Spinal cord (tissue), 10 donors: ENCODE measurements at places on chromosomes 13 and 19. TPM values are rescaled to one million over a fixed set of nuclear protein-coding genes. Genes with fewer than 3 reads are reported as not detected.

- no peak for DNase-seq
Measured at GRCh38 chr13:34025746-34026145, 207.8 kb downstream of the RFC3 start.

GRCh38 chr13:30105381-30105780 is 202.0 kb downstream of the KATNAL1 start:
- DNase-seq: no peak

GRCh38 chr13:95570016-95570415 is 17.5 kb downstream of the CLDN10 start:
- no peak for DNase-seq

The CRX gene
- total RNA-seq: not detected

DNA sequence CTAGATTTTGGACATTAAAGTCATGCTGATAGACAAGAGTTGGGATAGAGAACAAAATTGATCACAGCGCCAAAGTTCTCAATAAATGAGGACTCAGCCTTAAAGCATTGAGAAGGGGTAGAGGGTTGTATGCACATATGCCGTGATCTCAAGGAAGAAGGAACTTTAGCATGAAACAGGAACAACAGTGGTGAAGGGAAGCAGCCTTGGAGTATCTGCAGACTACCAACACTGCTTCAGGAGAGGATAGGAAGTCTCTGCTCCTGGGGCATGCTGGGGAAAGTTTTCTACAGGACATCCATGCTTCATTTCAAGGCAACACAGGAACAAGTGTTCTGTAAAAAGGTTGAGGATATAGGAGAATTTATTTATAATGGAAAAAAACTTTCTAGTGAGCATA is 111.9 kb upstream of the MLNR start:
- no peak for DNase-seq

GRCh38 chr13:42525035-42525504 is 48.9 kb upstream of the TNFSF11 start:
- no peak for DNase-seq

The SLC25A41 gene
- total RNA-seq: 0.83 TPM

DNA sequence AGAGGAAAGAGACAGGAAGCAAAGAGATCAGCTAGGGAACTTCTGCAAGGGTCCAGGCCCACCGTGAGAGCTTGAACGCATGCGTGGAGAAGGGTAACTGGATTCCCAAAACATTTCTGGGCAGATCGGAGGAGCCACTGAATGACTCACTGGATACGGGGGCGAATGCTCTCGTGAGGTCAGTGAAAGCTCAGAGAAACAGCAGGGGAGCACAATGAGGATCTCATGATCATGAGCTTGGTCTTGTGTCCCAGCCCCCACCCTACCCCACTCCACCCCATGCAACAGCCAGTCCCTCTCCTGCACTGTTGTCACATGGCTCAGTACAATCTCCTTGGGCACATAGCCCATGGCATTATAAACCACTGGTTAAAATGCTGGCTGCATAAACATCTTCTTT is 40.6 kb downstream of the DCLK1 start:
- DNase-seq: no peak

GRCh38 chr19:906480-906879 is 6.5 kb downstream of the R3HDM4 start:
- no peak for DNase-seq

DNA sequence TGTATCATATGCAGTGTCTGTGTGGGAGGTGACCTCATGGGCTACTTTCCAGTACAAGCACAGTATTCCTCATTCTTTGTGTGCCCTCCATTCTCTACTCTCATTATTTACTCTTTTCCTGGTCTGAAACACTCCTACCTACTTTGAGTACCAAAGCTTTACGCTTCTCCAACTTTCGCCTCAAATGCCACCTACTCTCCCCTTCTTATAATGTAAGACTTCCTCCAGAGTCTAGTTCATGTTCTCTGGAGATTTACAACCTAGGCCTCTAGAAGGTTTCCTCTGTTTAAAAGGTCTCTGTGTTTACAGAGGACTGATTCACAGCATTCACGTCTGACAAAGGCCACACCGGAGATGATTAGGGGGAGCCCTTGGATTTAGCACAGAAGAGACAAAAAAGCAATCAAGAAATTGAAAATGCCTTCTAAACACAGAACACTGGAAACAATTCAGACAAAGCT is 302.0 kb downstream of the KLF12 start:
- no peak for DNase-seq

DNA sequence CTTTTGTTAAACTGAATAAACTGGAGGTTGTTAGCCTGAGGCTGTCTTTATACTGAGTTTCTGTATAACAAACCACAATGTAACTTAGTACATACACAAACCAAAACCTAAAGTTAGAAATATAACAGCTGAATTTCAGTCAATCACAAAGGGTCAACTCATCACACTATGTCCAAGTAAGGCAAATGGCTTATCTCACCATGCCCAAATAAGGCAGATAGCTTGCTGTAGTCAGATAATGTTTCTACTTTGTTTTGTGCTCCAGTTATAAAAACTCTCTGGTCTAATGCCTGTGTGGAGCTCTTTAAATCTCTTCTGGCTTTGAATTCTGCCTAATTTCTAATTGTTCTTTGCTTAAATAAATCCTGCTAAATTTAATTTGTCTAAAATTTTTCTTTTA is 1323.4 kb upstream of the ATXN8OS start:
- DNase-seq: no peak

DNA sequence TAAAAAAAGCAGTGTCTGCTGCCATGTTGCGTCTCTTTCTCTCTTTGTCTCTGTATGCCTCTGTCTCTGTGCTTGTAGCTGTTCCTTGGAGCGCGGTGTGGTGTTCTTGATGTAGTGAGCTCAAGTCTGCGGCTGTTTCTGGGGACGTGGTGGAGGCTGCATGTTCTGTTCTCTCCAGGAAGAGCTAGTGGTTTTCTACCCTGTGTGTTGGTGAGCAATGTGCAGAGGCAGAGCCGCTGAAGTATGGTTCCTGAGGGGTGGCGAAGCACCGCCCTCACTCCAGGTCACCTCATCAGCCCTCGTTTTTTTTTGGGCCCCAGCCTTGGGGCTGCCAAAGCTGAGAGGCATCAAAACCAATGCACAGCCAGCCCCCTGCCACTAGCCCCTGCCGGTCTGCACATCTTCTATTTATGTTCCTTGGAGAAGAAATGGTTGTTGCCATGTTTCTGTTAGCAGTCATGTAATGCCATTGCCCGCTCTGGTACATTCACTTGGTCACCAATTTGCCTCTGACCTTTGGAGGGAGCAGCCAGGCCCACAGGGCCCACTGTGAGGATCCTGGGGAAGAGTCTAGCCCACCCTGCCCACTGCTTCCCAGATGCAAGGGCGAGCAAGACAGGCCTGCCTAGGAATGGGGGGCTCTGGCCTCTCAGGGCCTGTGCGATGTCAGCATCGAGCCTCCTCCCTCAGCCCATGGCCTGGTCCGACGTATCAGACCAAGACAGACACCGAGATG is 7.2 kb downstream of the HNRNPL start:
- no peak for DNase-seq

DNA sequence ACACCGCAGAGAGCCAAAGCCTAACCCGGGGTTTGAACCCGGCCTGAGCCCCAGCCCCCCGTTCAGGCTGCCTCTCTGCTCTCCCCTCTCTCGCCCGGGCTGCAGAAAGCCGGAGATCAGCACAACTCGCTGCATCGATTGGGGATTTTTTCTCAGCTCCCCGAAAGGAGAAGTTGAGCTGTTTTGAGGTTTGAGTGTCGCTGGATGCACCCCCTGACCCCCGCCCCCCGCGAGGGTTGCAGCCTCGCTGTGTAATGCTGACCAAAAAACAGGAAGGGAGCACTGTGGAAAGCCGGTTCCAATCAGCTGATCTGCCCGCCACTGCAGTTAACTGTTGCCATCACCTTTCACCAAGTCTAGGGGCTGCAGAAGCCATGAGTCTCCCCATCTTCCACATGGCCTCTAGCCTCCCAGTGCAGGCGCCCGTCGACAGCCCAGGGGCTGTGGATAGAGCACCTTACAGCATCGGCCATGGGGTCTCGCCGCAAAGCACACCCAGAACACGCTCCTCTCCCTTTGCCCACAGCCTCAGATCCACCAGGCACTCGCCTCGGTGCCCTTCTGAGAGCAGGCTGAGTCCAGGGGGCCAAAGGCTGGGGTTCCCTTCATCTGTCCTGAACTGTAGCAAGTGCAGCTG is 34.5 kb downstream of the MYO9B start:
- DNase-seq: no peak

The APC2 gene
- total RNA-seq: 46.3 TPM

GRCh38 chr13:51764184-51765141 is 39.5 kb downstream of the DHRS12 start:
- DNase-seq: no peak

The PSG1 gene
- total RNA-seq: not detected

The KLK7 gene
- 0.50 TPM for total RNA-seq

The ZNF649 gene
- 32.9 TPM for total RNA-seq

DNA sequence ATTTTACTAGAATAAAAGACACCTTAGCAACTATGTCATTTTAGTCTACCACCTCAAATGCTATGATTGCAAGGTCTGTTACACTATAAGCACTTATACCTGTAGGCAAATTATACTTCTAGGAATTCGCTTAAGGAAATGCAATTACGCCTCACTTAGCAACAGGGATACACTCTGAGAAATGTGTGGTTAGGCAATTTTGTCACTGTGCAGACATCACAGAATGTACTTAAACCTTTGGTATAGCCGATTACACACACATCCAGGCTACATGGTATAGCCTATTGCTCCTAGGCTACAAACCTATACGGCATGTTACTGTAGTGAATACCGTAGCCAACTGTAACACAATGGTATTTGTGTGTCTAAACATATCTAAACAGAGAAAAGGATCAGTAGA is 30.0 kb upstream of the ZNF573 start:
- no peak for DNase-seq

GRCh38 chr19:46648060-46648960 is 12.3 kb upstream of the GNG8 start:
- DNase-seq: no peak

- DNase-seq: no peak
Measured at GRCh38 chr19:18677156-18677555, 6.3 kb upstream of the CRTC1 start.

The ZNF442 gene
- 13.2 TPM for total RNA-seq

The KLHL26 gene
- total RNA-seq: 6.0 TPM

DNA sequence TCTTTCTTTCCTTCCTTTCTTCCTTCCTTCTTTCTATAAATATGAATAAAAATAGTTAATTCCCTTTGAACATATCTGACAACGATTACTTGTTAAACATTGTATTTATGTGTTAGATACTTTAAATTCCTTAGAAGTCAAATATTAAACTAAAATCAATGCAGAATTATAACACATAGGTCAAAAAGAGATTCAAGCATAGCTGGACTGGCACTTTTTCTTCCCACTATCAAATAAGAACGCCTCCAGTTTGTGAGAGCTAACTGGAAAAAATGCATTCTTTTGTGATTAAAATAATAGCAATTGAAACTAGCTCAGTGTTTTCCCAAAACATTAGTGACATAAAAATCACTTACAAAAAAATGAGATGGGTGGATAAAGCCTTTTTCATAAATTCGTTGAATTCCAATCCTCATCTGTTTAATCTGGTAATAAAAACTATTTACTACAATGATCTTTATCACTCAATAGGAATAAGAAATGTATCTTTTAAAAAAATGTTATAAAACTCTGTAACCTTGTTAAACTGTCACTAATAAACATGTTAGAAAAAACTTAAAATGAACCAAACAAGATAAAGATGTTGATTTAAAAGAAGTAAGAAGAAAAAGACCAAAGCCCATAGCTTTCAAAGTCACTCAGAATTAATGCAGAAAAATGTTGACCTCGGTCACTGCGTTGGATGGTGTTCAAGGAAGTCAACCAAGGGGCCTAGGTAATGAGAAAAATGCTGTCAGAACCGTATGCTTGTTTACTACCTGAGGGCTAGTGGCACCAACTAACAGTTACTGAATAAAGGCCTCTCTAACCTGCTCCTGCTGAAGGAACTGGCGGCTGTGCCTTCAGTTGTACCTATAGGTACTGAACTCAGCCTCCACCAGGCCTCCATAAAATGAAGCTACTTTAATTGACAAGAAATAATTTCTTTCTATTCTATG is 1039.5 kb upstream of the SLC10A2 start:
- no peak for DNase-seq

The BCAM gene
- 24.1 TPM for total RNA-seq

DNA sequence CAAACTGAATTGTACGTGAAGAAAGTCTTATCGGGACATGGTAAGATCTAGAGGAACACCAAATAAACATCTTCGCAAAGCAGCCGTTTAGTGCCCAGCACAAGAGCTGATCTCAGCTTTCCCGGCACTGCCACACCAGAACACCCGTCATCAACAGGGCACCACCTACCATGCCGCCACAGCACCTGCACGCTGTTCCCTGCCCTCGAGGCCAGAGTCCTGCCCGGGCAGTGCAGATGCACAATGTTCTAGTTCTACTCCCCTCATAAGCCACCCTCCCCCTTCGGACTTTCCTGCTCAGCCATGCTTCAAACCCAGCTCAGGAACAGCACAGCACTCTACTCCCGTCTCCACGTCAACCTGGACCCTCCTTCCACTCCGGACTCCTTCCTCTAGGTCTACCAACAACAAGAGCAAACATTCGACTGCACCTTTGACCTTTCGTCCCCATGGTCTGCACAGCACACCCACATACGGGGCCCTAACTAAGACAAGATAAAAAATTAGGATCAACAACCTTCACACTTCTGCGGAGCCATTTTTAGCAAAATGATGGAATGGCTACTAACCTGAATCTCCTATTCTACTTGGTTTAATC is 25.1 kb downstream of the TUBGCP3 start:
- no peak for DNase-seq

DNA sequence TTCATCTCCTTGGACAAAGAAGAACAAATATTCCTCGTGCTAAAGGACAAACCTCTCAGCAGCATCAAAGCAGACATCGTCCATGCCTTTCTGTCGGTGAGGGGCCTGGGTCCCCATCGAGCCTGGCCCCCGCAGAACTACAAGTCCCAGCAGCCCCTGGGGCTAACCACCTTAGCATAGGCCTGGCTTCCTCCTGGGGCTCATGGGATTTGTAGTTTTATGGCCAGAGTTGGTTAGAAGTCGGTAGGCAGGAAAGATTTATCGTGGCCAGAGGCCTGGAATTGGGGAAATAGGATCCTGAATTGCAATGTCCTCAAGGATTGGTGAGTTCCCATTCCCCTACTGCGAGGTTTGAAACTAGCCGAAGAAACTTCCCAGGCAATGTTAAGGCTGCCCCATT is 19.6 kb downstream of the TMEM150B start:
- no peak for DNase-seq

The NUCB1 gene
- 94.4 TPM for total RNA-seq
